ENCODE measurements at places on chromosomes 13 and 19.

DNA sequence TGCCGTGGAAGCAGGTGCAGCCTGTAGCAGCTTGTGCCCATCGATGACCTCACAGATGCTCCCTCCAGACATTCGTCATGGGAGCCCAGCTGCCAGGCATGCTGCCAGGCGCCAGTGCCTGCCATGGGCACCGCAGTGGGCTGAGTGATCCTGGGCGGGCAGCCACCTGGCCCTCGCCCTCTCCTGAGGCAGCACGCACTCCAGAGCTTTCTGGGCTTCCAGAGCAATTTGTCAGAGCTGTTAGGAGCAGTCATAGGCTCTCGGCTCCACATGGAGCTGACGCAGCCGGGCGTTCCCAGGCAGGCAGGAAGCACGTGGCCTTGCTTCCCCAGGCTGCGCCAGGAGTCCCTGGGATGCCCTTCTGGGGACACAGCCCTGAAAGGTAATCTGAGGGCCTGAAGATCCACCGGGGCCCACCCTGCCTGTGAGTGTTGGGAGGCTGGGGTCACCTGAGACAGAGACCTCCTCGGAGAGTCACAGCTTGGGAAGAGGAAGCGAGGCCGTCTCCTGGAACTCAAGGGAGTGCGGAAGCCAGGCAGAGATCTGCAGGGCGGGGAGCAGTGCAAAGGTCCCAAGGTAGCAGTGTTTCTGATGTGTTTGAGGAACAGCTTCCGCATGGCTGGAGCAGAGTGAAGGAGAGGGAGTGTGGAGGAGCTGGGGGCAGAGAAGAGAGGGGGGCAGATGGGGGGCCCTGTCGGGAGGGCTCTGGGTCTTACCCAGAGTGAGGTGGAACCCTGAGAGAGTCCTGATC lies 50.6 kb downstream of the DPF1 start:
- DNase-seq, result no peak

GRCh38 chr13:31967155-31967554 lies 64.4 kb upstream of the FRY start:
- no peak for DNase-seq

DNA sequence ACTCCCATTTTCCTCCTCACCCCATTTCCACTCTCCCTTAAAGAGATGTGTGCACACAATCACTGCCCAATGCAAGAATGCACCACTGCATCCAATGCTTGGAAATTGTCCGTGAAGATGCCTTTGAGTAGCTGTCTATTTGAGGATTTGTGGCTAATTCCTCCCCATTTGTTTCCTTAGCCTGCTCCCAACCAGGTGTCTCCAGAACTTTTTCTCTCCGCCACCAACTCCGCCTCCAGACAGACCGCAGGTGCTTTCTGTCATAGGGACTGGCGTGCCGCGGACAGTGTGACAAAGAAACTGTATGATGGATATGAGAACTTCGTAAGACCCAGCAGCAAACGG lies 461 bp upstream of the TM9SF2 start:
- no peak for DNase-seq

GRCh38 chr13:46617885-46618284 lies 64.9 kb downstream of the LRCH1 start:
- no peak for DNase-seq

DNA sequence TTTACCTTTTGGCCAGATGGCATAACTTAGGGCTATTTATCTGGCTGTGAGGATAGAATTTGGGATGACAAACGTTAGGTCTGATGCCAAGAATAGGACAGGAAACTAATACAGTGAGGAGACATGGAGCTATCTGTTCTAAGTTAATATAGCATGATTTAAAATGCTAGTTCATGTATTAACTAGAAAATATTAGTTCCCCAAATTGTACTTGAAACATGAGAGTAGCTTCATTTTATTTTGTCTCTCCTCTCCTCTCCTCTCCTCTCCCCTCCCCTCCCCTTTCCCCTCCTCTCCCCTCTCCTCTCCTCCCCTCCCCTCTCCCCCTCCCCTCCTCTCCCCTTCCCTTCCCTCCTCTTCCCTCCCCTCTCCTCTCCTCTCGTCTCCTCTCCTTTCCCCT lies 101.1 kb upstream of the MYO16 start:
- DNase-seq, result no peak

DNA sequence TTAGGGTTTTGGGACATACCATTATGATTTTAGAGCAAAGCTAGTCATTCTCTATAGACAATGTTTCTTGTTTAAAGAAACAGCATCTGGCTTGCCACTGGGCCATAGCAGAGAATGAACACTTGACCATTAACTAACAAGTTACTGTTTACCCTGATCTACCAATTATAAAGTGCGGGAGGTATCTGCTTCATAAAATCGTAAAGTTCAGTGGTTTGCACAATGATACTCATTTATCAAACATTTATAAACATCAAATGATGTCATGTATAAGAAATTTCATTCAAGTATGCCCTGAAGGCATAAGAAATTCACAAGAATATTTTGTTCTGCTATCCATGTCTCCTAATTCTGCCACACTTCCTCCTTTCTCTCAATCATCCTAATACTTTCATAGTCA lies 139.2 kb downstream of the PCDH20 start:
- DNase-seq, result no peak

GRCh38 chr19:10979951-10980381 lies 19.1 kb downstream of the SMARCA4 start:
- no peak for DNase-seq

GRCh38 chr19:12162513-12162881 lies 399 bp upstream of the ZNF136 start:
- DNase-seq, result no peak

GRCh38 chr13:36344886-36345437 lies 1.2 kb downstream of the SPART start:
- no peak for DNase-seq

- DNase-seq, result no peak
These were observed 2.0 kb upstream of the LENG9 start for GRCh38 chr19:54465426-54466109.

DNA sequence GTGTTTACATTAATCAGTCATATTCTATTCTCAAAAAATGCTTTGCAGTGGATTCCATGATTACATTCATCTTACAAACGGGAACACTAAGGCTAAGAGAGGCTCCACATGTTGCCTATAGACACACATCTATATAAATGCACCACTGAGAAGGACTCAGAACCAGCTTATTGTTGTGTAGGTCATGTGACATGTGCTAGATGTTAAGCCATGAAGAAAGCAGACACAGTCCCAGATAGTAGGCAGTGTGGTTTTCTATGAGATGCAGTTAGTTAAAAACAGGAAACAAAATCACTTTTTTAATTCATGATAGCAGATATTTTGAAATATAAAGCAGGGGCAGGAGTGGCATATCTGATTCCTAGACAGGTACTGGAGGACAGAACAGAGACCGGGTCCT lies 10.7 kb downstream of the SIGLEC6 start:
- DNase-seq, result no peak

DNA sequence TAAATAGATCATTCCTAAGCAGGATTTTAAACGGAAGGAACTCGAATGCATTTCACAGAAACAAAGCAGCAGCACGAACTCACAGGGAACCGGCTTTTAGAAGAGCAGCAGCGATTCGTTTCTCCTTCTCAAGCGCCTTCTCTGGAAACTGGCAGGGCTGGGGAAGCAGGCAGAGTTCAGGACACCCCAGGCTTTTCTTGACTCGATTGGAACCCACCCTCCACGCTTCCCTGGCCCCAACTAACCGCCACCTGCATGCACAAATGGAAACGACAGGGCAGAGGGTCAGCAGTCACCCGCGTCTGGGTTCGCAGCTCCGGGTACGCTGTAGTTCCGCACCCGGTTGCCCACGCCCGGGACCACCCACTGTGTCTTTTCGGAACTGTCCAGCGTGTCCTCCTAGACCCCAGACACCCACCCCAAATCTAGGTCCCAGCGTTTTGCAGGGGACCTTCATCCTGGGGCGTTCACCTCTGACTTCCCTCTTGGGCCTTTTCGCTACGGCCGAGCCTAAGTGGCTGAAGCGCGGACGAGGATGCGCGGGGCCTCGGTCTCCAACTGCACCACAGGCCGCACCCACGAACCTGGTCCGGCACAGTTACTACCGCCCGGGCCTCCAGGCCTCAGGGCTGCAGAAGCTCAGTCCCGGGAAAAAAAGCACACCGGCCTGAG lies 500 bp downstream of the ZFP30 start:
- peak; percentile 36 for DNase-seq

- no peak for DNase-seq
These were observed 160.1 kb downstream of the TEX29 start for GRCh38 chr13:111480503-111480902.

- no peak for DNase-seq
These were observed 3.4 kb upstream of the CTU1 start for GRCh38 chr19:51111606-51112005.

- no peak for DNase-seq
These were observed 364.3 kb downstream of the SLITRK6 start for GRCh38 chr13:85434927-85435326.

DNA sequence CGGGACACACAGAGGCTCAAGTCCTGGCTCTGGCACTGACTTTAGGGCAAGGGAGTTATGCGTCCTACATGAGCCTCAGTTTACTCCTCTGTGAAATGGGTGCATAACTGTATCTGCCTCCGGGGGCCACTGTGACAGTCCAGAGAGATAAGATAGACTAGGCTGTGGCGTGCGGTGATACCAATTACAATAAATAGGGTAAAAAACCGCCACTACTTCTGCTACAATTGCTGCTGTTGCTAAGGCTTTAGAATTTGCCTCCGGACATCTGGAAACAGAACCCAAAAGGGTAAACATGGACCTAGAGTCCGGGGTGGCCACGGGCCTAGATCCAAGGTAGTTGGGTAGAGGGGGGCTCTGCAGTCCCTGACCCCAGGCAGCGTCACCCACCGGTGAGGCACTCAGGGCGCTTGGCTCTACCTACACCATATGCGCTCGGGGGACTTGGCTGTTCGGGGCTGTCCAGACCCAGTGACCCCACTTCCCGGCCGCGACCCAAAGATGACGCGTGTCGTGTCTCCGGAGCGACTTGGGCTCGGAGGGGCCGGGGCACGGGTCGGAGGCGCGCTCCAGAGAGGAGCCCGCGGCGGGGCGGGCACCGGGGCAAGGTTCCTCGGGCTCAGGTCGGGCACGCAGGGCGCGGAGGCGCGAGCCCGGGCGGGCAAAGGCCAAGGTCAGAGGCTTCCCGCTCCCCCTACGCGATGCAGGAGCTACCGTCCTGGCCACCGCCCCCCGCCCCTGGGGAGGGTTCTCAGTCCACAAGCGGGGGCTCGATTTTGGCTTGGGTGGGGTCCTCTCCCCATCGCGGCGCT lies 1.1 kb downstream of the INSR start:
- DNase-seq, result no peak

- DNase-seq, result no peak
These were observed 32.2 kb downstream of the ELL start for GRCh38 chr19:18489627-18490184.

DNA sequence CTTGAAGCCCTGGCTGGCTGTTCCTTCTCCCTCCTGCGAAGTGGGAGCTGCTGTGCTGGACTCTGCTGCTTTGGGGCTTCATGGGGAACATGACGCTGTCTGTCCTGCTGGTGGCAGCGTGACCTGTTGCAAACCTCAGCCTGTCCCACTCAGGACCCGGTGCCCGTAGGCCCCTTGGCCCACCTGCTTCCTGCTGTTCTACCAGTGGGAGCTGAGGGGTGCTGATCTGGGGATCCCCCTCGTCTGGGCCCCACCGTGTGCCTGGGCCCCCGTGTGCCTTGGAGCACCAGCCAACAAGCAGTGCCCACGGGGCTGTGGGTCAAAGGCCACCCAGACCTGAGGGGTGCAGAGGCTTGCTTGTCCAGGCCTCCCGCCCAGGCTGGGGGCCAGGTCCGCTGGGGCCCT lies 5.3 kb downstream of the SPPL2B start:
- no peak for DNase-seq

All from NCI-H187 treated with DMSO at 0.1 percent for 48 hours (cell line).